ENCODE measurements at places on chromosomes 2 and 18.

DNA sequence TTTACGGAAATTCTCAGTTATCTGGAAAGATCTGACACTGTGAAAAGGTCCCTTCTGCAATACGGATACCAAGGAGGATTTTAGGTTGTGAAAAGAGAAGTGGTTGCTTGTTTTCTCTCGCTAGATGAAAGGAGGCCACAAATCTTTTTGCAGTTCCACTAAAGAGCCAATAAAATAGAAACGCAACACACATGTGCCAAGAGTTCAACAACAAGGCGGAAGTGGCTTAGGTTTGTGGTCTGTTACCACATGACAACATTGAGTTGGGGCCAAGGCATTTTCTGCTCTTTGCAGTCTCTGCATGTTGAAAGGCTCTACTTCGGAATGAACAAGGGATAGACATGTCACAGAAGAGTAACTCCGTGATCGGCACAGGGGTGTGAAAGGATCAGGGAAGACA lies 115.7 kb upstream of the OSR1 start:
- no peak for DNase-seq

- DNase-seq, result no peak
Observed at GRCh38 chr2:169743549-169743948, 9.9 kb downstream of the KLHL23 start.

DNA sequence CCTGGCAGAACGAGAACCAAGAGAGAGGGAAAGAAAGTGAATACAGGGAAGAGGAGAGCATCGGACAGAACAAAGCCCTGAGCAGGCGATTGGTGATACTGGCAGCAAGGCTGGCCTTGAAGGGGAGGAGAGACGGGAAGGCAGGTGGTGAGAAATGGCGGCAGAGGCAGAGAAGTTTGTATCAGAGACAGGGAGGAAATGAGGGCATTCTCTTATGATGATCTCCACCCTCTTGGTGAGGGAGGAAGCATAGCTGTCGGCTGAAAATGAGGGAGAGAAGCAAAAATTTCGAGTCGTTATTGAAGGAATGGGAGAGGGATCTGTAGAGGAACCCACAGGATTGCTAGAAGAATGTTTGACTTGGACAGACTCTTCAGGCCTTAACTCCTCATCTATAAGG lies 80.6 kb downstream of the CLIP4 start:
- no peak for DNase-seq

DNA sequence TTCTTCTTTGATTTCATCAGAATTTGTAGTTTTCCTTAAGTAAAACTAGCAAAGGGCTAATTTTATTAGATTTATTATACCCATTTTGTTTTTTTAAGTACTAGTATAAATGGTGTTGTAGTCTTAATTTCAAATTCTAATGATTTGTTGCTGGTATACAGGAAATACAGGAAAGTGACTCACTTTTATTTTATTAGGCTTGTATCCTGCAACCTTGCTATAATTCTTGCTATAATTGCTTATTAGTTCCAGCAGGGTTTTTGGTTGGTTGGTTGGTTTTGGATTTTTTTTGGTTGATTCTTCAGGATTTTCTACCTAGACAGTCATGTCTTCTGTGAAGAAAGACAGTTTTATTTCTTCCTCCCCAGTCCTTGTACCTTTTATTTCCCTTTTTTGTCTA lies 110.6 kb upstream of the IL1R2 start:
- DNase-seq, result no peak

- DNase-seq, result peak; percentile 3
Observed at GRCh38 chr2:191811807-191812602, 34.9 kb downstream of the CAVIN2 start.

GRCh38 chr2:203185864-203186263 lies 53.0 kb upstream of the CYP20A1 start:
- no peak for DNase-seq

DNA sequence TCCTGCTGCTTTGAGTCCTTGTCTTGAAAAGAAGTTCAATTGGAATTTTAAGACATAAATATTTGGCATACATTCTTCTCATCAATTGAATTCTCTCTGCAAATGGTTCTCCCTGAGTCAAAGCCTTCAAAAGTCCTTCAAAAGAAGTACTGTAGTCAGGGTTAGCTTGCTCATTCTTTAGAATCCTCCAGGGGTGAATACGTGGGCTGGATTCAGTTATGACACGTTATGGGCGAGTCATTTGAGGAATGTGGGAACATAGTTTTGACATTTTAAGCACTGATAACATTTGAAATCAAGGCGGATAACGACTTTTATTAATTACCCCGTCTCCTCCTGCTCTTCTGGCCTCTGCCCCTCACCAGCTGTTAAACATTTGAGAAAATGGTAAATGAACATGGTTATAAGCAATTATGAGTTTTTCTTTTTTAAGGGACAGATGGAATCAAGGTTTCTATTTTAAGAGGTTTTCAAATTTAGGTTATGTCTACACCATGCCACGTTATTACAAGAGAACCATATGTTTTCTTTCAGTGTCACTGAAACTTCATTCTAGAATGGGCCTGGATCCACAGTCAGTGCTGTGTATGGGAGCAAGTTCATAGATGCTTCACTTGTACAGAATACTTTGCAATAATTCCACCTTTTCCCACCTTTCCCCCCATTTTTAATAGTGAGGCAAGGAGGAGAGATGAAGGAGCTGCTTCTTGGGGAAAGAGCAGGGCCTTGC lies 273.1 kb downstream of the TSN start:
- DNase-seq, result no peak

DNA sequence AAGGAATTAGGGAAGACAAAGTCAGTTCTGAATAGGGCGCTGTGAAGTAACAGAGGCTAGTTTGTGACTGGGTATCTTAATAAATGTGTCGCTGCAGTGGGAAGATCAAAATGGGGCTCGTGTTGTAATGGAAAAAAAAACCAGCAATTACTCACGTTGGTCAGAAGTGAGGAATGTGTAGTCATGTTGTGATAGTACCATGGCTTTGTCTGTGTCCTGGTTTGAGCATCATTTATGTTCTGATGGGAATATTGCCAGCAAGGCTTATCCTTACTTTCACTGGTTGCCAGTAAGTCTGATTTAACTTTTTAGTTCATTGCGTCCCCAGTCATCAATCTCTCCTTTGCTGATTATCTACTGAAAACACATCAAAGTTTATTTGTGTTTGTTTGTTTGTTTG lies 467.6 kb downstream of the NYAP2 start:
- no peak for DNase-seq

DNA sequence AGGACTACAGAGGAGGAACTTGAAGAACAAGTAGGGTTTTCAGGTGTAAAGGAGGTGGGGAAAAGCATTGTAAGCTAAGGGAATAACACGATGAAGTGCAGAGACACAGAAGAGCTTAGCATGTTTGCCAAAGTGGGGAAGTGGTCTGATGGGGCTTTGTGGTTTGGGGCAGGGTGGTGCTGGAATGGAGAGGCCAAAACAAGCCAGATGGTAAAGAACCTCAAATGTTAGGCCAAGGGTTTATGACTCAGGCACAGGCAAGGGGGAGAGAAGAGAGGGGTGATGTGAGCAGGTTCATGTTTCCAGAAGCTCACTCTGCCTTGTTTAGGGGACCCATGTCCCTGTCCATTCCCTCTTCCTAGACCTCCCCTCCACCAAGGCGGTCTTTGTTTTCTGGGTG lies 104.5 kb upstream of the YWHAQ start:
- DNase-seq, result no peak

DNA sequence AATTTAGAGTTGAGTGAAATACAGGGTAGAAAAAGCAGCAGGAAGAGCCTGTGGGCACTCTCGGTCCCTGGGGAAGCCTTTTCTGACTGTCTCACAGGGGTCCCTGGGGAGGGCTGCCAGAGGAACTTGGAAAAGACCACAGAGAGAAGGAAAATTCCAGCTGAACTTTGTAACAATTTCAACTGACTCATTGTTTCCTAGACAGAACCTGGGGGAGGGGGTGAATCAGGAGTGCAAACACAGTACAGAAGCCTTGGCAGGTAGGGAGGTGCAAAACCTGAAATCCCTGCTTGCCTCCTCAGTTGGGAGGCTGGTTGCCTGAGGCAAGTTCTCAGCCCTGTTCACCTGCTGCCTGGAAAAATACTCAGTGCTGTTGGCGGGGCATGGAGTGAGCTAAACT lies 106.8 kb downstream of the GRB14 start:
- DNase-seq, result no peak

GRCh38 chr2:45506756-45507155 lies 104.3 kb downstream of the SRBD1 start:
- DNase-seq, result no peak

- no peak for DNase-seq
Observed at GRCh38 chr18:48866028-48866733, 84.6 kb downstream of the SMAD7 start.

- DNase-seq, result no peak
Observed at GRCh38 chr18:35470435-35470834, 27.3 kb downstream of the INO80C start.

GRCh38 chr18:59062643-59063006 lies 77.1 kb upstream of the SEC11C start:
- DNase-seq, result no peak

- DNase-seq, result no peak
Observed at GRCh38 chr18:30163573-30163972, 879.0 kb downstream of the DSC3 start.

GRCh38 chr2:205755923-205756322 lies 73.6 kb downstream of the NRP2 start:
- DNase-seq, result no peak

- no peak for DNase-seq
Observed at GRCh38 chr2:112774536-112775285, 9.6 kb downstream of the IL1A start.

DNA sequence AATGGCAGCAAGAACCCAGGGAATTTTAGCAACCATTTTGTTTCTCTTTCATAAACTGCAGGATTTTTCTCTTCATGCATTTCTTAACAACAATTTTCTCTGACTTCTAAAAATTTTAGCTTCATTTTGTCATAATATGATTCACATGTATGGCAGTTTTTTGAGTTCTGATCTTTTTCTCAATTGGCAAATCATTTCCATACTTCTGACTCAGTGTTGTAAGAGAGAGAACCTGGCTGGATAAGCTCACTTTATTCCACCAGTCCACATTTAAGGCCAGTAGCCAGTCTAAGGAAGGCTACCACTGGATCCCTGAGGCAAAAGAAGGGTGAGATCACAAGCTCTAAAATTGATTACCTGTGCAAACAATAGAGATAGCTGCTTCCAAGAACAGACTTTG lies 42.8 kb upstream of the COL3A1 start:
- DNase-seq, result no peak

DNA sequence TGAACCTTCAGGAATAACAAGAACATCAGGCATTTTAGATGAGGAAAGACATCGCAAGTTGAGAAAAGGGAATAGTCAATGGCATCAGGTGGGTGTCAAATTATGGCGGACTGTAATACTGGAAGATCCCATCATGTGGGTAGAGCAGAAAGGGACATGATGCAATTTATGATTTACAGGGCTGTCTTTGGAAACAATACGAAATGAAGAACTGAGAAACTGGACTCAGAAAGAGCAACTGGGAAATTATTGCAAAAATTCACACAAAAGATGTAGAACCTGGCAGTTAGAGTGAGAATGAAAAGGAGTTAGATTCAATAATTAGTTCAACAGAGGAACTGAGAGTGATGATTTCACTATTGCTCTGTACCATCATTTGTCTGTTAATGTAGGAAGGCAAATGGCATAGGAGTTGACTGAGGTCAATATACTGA lies 1635.0 kb upstream of the ACVR2A start:
- DNase-seq, result no peak

DNA sequence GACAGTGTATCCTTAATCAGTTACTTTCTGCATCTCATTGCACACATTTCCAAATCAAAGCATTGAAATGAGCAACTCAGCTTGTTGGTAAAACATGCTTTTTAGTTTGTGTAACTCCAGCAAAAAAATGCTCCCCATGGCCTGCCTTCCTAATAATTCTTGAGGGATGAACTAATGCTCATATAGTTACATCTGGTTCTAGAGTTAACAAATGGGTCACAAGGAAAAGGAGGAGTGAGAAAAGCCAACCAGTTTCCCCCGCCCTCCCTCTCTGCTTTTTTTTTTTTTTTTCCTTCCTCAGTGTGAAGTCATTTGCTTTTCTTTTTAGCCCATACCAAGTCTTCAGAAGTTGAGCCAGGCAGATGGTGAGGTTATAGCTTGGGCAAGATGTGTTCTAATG lies 231.7 kb downstream of the MTX2 start:
- DNase-seq, result no peak

GRCh38 chr2:99469394-99469793 lies 20.4 kb downstream of the REV1 start:
- DNase-seq, result no peak

DNA sequence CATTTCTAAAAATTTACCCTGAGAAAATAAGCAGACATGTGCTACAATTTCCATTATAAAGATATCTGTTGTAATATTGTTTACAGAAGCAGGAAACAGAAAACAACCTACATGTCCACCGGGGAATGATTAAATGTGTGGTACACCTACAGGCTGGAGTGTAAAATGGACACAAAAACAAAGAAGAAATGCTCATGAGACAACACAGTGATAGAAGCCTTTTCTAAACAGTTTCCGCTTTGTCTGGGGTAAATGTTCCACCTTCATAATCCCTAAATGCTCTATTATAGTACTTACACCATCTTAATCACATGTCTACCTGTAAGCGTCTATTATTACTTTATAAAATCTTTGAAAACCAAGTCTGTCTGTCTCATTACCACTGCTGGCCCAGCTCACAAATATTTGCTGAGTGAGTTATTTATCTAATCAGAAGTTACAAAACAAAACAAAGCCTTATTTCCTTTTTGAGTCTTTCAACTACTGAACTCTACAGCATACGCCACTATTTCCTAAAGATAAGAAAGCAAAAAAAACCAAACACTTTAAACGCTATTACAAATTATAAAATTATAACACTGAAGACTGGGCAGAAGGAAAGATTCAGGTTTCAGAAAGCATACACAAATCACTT lies 95.3 kb downstream of the PIGN start:
- DNase-seq, result no peak

DNA sequence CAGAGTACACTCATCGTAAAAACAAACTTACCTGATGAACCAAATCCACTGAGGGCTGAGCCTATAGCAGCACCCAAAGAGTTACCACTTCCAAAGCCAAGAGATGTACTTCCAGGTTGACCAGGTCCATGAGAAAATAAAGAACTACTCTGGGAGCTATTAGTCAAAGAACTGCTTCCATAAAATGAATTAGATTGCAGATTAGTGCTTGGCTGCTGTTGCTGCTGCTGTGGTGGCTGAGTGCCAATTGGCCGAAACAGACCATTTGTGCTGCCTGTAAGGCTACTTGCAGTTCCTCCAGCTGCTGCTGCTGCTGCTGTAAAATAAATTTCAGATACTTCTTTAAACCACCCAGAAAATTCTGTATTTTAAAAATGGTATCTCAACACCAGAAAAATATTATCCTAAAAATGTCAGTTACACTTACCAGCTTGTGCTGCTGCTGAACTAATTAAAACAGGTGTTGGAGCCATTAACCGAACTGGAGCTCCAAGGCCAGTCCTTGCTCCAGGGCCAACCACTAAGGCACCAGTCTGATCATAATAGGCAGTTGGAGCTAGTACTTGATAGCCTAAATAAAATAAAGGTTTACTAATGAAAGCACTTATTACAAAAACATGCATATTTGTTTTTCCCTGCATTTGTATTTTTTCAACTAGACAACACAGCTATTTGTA lies 58.1 kb upstream of the SDC1 start:
- DNase-seq, result no peak
